CD4-positive, alpha-beta T cell treated with Interleukin-15 for 1 hour (primary cell): ENCODE measurements at places on chromosomes 11 and 22.
A peak's percentile ranks its signal among the peaks of the same experiment; 100 is the strongest.

- DNase-seq = no peak
Observed at GRCh38 chr11:84780689-84781293, 846.4 kb downstream of the DLG2 start.

DNA sequence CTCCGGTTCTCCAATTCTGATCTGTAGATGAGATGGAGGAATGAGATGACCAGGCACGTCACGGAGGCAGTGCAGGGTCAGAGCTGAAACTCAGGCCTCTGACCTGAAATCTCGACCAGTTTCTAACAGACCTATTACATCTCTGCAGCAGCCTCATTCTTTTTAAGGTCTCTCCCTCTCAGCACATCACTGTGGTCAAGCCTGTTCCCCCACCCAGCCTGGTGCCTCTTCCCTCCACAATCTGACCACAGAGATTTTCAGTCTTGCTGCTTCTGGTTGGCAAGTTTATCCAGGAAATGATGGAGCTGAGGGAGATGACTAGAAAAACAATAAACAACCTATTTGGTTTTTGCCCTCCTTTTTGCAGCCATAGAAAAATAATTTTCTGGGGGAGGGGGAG lies 9.5 kb downstream of the GRAMD1B start:
- no peak for DNase-seq

GRCh38 chr22:20514658-20515406 lies 7.4 kb downstream of the MED15 start:
- DNase-seq = no peak

GRCh38 chr22:19568337-19569275 lies 44.4 kb upstream of the CLDN5 start:
- no peak for DNase-seq

DNA sequence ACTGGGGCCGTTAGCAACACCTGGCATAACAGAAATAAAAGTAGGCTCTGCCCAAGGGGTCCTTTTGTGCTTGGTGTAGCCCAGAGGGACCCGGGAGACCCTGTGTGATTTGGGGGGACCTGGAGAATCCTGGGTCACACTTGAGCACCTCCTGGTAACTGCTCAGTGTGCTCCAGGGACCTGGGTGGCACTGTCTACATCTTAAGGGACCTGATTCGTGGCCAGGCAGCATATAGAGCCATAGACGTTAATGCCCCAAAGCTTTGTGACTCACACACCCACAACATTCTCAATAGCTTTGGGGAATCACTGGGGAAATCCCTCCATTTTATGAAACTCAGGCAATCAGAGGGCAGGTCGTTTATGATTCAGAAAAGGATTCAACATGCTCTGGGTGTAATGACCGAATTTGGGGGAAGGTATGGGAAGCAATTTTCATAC lies 3.6 kb upstream of the IGF2 start:
- no peak for DNase-seq

- peak; percentile 95 for DNase-seq
Observed at GRCh38 chr11:65574109-65574810, 1.6 kb upstream of the EHBP1L1 start.

DNA sequence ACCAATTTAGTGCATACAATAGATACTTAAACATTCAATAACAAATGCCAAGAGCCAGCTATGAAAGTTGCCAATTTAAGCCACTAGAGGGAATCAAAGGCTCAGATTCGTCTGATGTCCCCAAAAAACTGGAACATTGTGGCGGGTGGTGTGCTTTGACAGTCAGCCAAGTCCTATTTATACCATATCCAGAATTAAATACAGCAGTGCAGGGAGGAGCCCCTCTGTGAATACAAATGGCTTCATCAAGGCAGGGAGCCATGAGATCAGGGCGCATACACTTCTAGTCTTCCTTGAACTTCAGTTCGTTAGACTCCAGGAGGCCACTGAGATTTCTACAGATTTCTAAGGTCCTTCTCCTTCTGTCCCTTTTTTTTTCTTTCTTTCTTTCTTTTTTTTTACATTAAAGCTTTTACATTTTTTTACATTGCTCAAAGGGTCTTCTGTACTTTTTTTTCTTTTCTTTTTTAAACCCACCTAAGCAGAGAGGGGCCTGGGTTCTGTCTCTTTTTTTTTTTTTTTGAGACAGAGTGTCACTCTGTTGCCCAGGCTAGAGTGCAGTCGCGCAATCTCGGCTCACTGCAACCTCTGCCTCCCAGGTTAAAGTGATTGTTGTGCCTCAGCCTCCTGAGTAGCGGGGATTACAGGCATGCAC lies 41.5 kb upstream of the HSPA8 start:
- DNase-seq = peak; percentile 32

DNA sequence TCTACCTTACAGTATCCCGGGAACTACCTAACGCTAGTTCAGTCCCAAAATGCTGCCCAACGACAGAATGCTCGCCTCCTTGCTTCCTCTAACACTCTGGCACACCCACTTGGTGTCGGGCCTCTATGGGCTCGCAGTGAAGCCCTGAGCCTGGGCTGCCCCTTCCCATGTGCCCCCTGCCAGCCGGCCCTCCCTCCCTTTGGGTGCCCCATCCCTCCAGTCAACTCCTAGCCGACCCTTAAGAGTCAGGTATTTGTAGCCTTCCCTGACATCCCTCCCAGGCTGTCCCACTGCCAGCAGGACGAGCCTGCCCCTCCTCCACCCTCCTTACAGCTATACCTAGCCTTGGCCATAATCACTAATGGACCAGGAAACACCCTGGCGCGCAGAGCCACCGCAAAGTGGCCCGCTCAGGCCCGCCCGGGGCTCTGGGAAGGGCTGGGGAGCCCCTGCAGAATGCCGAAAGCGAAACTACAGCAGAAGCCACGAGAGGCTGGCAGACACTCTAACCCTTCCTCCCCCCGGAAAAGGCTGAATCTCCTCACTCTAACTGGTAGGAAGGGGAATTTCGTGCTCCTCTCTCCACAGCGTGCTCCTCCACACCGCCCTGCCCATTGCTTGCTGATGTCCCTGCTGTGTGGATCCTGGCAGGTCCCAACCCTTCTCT lies 8.2 kb downstream of the CBX7 start:
- peak; percentile 59 for DNase-seq

DNA sequence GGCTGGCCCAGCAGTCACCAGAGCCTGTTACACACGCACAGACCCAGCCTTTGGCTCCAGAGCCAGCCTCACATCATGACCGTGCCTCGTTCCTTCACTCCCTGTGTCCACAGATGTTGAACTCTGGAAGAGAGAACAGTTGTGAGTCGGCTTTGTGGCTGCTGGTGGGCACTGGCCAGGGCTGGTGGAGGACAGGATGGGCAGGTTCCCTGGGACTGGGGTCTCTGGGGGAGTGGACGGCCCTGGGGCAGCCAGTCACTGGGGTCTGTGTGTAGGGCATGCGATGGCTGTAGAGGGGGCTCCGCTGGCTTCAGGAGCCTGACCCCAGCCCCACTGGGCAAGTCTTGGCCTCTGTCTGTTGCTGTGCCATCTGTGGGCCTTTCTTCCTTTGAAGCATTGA lies 1070.1 kb downstream of the BRD1 start:
- no peak for DNase-seq

GRCh38 chr11:112644410-112645131 lies 316.6 kb upstream of the NCAM1 start:
- DNase-seq = no peak

DNA sequence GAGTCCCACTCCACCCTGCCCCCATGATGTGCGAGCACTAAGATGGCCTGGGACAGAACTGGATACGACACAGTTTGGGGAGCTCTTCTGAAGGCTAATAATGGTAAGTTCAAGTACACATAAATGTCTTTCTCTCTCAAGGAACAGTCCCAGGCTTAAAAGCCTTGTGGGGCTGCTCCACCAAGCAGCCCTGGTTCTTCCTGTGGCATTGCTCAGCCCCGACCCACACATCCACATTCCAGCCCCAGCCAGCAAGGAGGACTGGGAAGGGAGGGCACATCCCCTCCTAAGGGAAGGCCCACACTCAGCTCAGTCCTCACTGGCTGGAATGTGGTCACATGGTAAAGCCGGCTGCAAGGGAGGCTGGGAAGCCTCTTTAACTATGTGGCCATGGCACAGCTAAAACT lies 13.3 kb upstream of the MB start:
- DNase-seq = no peak

GRCh38 chr11:117583063-117583801 lies 213.8 kb downstream of the DSCAML1 start:
- DNase-seq = no peak

DNA sequence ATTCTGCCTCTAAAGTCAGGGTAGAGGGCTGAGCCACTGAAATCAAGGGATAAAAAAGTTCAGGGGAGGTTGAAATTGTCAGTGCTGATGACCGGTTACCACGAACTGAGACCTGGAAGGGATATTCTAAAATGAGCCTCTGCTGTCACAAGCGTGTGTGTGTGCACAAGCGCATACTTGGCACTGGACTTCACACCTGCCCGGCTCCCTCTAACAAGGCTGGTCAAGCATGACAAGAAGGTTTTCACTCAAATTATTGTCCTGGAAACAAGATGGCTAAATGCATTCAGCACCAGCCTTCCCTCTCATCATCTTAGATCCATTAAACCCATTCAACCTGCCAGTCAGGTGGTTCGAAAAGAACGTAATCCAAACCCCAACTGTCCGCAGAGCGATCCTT lies 54.8 kb upstream of the CECR2 start:
- DNase-seq = no peak

DNA sequence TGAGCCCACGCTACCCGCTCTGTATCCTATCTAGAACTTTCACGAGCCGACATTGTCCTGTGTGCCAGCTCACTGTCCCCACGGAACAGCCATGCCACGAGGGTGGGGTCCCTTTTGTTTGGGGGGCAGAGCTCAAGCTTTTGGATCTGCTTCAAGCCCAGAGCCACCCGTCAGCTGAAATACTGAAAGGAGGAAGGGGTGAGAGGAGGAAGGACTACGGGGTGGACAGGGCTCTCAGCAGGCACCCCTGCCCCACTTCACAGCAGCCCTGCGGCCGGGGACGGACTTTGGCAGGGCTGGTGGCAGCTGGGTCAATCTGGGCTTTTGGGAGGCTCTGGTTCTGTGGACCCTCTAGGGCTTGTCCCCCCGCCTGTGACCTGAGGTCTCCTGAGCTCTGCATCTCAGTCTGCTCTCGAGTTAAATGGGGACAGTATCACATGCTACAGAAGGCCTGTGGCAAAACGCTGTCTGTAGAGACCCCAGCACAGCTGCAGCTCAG lies 30.0 kb upstream of the MUC5AC start:
- no peak for DNase-seq

DNA sequence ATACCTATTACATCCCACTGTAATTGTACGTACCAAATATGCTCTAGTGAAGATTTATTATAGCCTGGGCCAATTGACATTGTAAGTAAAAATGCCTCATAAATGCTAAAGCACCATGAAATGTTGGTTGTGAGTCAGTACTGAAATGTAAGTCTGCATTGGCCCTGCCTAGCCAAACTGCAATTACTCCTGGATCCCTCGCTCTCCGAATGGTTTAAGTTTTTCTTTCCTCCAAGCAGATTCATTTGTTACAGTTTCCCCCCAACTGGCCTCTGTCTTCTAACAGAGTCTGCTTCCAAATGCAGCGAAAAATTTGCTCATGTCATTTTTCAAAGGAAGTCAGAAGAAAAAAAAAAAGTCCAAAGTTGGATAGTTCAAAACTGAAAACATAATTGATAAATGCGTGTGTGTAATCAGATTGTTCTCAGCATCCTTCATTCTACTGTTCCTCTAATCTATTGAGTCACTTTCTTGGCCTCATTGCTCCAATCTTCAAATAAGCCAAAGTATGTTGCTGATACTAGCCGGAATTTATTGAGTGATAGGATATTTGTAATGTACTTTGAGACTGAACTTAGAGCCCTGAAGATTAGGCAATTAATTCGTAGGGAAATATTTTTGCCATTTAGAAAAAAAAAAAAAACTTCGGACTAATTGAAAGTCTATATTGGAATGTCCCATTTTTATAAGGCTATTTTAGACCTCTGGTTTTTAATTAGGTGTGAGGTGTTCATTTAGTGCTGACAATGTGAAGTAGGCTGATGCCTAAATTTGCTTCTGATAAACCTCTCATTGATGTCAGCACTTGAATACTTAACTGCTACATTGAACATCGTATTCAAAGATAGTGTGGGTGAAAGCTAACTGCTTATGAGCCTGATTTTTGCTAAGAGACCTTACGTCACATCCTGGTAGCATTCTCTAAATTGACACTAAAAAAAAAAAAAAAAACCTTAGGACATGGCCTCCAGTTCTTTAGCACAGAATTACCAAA lies 93.4 kb downstream of the WT1 start:
- DNase-seq = no peak

GRCh38 chr22:39097098-39098020 lies at the start of gene APOBEC3H:
Gene APOBEC3H, plus strand, starts transcription at chr22:39097244. Its CDS starts 3,035 bp downstream, at chr22:39100279.
- DNase-seq = peak; percentile 54

DNA sequence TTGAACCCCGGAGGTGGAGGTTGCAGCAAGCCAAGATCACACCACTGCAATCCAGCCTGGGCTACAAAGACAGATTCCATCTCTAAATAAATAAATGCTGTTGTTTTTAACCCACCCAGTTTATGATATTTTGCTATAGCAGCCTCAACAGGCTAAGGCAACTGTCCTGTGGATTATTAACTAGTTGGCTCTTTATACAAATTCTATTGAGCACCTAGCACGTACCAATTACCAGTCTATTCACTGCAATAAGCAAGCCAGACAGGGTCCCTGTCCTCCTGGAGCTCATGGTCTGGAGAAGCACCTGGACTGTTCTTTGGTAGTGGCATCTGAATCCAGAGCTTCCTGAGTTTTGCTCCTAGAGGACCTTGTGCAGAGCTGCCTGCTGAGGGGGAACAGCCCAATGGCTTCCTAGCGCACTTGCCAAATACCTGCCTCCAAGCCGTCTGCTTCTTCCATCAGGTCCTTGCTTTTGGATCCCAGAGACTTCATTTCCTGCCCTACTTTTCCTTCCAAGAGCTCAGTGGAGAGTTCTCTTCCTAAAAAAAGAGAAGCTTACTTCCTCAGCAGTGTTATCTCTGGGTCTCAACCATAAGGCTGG lies 49.9 kb upstream of the MICAL2 start:
- no peak for DNase-seq

DNA sequence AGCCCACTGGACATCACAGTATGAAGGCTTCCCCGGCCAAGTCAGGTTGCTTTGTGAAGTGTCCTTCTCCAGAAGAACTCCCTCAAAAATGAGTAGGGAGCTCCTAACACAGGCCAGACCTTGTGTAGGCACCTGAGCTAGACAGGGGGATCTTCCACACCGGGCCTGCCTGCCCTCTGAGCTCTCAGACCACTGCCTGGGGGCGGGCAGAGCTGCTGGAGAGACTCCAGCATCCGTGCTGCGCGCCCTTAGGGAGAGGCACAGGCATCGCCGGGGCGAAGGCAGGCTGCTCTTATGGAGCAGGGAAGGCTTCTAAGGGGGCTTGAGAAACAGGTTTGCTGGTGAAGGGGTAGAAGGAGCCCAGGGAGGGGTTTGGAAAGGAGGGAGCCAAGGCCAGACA lies 4.4 kb downstream of the KCNJ5 start:
- no peak for DNase-seq

DNA sequence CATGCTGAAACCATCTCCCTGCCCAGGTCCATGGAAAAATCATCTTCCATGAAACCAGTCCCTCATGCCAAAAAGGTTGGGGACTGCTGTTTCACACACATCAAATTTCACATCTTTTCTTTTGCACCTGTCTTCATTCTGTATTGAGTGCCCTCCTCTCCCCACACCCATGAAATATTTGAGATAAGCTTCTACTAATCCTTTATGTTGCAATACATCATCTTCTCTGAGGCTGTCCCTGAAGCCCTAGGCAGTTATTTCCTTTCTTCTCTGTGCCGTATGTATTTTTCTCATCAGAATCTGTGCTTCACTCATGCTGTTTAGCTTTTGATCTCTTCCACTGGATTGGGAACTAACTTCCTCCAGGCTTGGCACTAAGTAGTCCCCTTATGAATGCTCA lies 40.0 kb upstream of the RRM1 start:
- no peak for DNase-seq
